A549 treated with DMSO at 1 μM for 4 hours (cell line): ENCODE measurements at places on chromosomes 3 and 15. TPM values are rescaled to one million over a fixed set of nuclear protein-coding genes. Genes with fewer than 3 reads are reported as not detected.

Gene CCDC54
- total RNA-seq: not detected in 5 replicates

Gene SLC28A1
- total RNA-seq: 0.08 TPM in 1 of 5 replicates, not detected in the others

Gene TRH
- total RNA-seq: not detected in 5 replicates

Gene CHRD
- total RNA-seq: 0.10 to 0.17 TPM (median 0.16 TPM) in 5 replicates

Gene PLA2G4D
- not detected in 5 replicates for total RNA-seq
